Stimulated activated CD4-positive, alpha-beta T cell treated with anti-CD3 and anti-CD28 coated beads, Interleukin-2, amount 100 ng/mL, for 4 hours (primary cell): ENCODE measurements at places on chromosomes 6 and 20.

DNA sequence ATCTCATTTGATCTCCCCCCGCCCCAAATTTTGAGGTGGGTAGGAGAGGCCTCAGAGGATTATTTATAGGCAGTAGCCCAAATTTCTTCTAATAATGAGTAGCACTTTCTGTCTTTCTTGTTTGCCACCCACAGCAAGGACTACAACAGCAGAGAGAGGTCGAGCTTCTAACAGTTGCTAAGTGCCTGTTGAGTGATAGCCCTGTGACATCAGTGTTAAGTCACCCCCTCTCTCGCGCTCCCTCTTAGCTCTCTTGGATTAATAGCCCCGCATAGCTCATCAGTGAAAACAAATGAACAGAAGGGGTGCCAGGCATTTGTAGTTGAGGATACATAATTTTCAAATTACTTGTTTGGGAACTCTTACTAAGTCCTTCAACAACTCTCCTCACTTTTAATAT, 3.5 kb downstream of the ANKRD60 start:
- no peak for DNase-seq

GRCh38 chr6:157650801-157651200, 172.2 kb upstream of the SNX9 start:
- no peak for DNase-seq

- DNase-seq: no peak
Observed at GRCh38 chr6:28860581-28860980, 63.2 kb downstream of the TRIM27 start.

GRCh38 chr20:50595433-50595895, 85.3 kb downstream of the PTPN1 start:
- no peak for DNase-seq

DNA sequence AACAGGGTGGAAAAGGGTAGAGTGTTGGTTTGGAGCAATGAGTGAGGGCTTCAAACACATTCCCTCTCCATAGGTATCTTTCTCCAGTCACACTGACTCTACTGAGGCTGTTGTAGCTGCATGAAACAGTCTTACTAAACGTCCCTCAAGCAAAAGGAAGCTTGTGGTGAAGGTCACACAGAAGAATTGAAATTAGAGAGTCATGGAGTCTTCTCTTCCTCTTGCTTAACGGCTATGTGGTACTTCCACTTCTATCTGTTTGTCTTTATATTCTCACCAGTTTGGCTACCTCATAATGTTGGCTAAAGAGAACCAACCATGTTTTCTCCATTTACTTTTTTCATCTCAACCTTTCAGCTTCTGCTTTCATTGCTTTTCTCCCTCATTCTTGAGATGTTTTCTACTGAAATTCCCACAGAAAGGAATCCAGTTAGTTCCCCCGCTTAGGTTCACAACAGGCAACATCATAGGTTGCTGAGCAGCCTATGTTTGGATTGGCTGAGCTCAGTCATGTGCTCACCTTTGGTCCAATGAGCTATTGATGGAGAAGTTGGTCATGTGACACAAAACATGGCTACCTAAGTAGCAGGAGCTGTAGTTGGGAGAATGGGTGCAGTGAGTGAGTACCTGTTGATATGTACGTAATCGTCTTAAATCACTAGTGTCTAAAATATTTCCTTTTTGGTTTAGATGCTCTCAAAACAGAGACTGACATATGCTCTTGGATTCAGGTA, 99.8 kb downstream of the SNAP25 start:
- no peak for DNase-seq

- peak; percentile 21 for DNase-seq
Observed at GRCh38 chr6:129774697-129775447, 64.9 kb upstream of the ARHGAP18 start.

DNA sequence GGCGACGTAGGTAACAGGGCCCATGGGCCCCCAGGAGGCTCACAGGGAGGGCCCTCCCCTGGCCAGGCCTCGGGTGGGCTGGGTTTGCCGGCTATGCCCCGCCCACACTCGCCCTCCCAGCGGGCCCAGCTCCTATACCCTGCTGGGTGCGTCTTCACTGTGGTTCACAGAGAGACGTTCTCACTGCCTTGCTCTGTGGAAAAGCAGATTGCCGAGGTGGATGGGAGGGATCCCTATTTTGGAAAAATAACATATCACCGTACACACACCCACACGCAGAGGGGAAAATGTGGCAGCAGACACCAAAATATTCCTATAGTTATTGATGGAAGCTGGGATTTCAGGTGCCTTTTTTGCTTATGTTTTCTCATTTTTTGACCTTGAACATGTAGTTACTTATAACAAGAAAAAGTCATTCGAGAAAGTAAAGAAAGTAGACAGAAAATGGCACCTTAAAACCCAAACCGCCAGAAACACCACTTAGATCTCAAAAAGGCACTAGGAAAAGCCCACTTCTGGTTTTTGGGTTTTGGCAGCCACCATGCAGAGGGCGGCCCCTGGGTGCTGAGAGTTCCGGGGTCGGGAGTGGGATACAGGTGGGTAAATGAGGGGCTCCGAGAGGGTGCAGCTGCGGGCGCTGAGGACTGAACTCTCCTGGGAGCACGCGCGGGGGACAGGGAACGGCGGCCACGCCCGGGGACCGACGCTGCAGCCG, 49.4 kb downstream of the TMEM242 start:
- peak; percentile 63 for DNase-seq

- no peak for DNase-seq
Observed at GRCh38 chr6:90110971-90111370, 185.7 kb downstream of the BACH2 start.

GRCh38 chr6:74458536-74458935, 747.3 kb downstream of the COL12A1 start:
- DNase-seq: no peak

- no peak for DNase-seq
Observed at GRCh38 chr20:49510562-49511122, 28.2 kb upstream of the KCNB1 start.

- no peak for DNase-seq
Observed at GRCh38 chr6:119145111-119145510, 66.6 kb upstream of the FAM184A start.

DNA sequence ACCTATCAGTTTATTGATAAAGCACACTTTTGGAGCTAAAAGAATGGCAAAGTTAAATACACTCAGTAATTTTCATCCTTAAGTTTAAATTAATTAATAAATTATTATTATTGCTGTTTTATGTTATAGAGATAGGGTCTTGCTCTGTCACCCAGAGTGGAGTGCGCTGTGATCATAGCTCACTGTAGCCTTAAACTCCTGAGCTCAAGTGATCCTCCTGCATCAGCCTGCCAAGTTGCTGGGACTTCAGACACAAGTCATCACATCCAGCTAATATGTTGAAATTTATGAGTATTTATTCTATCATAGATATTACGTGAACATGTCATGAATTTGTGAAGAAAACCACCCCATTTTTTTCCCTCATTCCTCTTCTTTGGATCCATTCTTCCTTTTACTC, 64.2 kb downstream of the GJA1 start:
- DNase-seq: no peak

- no peak for DNase-seq
Observed at GRCh38 chr6:128519132-128519930, 1.1 kb downstream of the PTPRK start.

DNA sequence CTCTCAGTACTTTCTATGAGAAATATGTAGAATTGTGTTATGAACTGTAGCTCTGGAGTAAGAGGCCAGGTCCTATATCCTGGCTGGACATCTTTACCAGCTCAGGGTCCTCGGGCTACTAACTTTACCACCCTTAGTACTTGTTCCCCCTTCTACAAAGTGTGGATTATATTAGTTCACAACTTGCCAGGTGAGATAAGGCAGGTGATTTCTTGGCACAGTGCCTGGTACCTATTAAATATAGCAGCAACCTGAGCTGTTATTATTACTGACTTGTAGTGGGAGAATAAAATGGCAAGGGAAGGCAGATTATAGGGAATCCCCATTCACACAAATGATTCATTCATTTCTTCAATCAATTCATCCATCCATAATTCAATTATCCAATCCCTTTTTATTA, 150.1 kb downstream of the DOK5 start:
- no peak for DNase-seq

GRCh38 chr6:163226836-163227485, 187.6 kb upstream of the QKI start:
- DNase-seq: no peak
